ENCODE measurements at places on chromosomes 4 and X.
A peak's percentile ranks its signal among the peaks of the same experiment; 100 is the strongest.

- DNase-seq = no peak
Measured at GRCh38 chr4:107799669-107800450, 24.9 kb upstream of the SGMS2 start.

GRCh38 chr4:19728773-19729172, 522.9 kb upstream of the SLIT2 start:
- no peak for DNase-seq

DNA sequence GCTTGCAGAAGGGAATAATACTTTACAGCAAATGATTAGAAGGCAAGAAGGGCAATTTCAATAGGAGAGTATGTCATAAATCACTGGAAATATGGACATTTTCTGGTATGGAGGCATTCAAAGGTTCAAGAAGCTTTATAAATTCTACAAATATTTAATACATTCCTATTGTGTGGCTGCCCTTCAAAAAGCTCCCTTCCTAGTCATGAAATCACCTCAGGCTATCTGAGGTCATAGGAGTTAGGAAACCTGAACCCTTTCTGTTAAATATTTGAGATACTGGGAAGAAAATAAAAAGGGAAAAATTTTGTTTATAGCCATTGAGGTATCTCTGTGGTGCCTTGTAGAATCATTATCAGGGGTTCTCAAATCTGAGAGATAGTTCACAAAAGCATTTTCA, 316.8 kb upstream of the EMCN start:
- DNase-seq = no peak

DNA sequence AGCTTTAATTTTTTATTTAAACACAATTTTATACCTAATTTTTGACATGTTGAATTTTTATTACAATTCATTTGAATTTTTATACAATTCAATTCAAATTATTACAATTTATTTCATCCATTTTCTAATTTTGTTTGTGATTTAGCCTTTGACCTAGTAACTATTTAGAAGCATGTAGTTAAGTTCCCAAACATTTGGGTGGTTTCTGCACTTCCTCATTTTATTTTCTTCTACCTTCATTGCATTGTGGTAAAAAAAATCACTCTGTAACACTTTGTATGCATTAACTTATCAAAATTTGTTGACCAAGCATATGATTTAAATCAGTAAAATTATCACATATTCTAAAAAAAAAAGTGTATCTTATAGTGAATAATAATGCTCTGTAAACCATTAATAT, 928.9 kb downstream of the ARAP2 start:
- no peak for DNase-seq

GRCh38 chrX:45986971-45987370, 558.2 kb downstream of the ZNF674 start:
- peak; percentile 22 for DNase-seq

DNA sequence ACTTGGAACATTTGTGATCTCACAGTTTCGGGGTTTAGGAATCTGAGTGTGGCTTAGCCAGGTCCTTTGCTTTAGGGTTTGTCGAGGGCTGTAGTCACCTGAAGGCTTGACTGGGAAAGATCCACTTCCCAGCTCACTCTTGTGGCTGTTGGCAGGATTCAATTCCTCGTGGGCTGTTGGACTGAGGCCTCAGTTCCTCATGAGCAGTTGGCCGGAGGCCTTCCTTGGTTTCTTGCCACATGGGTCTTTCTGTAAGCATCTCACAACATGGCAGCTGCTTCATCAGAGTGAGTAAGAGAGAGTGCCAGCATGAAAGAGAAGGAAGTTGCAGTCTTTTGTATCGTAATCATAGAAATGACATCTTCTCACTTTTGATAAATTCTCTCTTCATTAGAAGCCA, 11.1 kb downstream of the TXLNG start:
- no peak for DNase-seq

- no peak for DNase-seq
Measured at GRCh38 chr4:118318931-118319330, 33.9 kb downstream of the PRSS12 start.

DNA sequence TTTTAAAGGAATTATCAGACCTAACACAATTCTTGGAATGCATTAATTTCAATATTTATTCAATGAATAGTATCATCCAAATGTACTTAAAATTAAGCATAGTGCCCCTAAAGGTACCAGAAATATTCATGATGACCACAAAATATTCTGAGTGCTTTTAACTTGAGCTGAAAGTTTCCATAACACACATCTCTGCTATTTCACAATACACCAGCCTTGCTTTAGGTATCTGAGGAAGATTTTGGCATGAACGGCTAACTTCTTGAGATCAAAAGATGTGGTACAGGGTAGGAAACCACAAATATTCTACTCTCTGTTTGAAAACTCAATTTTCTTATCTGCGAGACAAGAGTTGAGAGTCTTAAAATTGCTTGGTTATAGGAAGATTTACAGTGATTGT, 538.3 kb upstream of the PCDH7 start:
- no peak for DNase-seq

- no peak for DNase-seq
Measured at GRCh38 chrX:7127056-7127455, 20.5 kb upstream of the STS start.
